Aorta (tissue), 5 donors: ENCODE measurements at places on chromosomes 2 and 18. TPM values are rescaled to one million over a fixed set of nuclear protein-coding genes. Genes with fewer than 3 reads are reported as not detected.

Gene AGXT
- not detected for total RNA-seq

Gene PARD6G
- 4.1 TPM for total RNA-seq

Gene ST8SIA5
- 0.29 TPM for total RNA-seq

Gene ACMSD
- total RNA-seq = not detected

- DNase-seq = peak; percentile 81
These were observed 370.8 kb downstream of the OSR1 start for GRCh38 chr2:18987592-18988073.

- peak; percentile 85 for DNase-seq
These were observed 185.9 kb downstream of the MTX2 start for GRCh38 chr2:176454893-176455815.

- DNase-seq = no peak
These were observed 88.8 kb downstream of the FHOD3 start for GRCh38 chr18:36386150-36386920.

DNA sequence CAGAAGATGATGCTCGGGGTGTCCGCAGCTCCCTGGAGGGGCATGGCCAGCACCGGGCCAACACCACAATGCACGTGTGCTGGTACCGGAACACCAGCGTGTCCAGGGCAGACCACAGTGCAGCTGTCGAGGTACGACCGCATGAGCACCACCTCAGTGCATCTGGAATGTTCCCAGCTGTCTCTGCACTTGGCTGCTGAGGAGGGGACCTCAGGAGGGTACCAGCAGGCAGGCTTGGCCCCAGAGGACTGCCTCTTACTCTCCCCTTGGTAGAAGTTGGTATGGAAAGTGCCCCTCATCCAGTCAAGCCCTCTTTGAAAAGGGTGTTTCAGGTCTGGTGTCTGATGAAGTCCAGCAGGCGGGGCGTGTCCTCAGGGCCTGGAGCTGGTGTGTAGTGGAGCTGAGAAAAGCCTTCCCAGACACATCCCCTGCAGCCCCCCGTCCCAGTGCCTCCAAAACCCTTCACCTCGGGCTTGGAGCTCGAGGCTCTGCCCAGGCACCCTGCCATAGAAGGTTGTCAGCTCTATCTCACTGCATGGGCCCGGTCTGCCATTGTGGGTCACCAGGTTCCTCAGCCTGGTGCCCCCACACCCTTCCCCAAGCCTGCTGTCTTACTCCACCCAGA lies 16.7 kb downstream of the STK25 start:
- DNase-seq = no peak
